NCI-H1436 (cell line): ENCODE measurements at places on chromosomes 5 and 9.

DNA sequence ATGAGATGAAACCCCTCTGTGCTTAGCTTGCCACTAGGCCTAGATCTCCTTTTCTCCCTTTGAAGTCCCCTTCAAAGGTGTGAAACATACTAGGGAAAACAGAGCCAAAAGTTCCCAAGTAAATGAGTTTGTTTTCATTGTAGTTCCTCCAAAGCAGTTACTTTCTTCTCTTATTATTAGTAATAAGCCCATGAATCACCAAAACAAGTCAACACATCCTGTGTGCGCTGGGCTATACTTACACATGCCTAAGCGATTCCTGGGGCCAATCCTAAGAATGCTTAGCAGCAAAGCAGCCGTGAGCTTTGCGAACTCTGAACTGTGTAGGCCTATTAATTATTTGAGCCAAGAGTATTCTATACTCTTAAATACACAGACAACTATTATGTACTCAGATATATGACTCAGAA, 7.6 kb downstream of the ENC1 start:
- no peak for DNase-seq

DNA sequence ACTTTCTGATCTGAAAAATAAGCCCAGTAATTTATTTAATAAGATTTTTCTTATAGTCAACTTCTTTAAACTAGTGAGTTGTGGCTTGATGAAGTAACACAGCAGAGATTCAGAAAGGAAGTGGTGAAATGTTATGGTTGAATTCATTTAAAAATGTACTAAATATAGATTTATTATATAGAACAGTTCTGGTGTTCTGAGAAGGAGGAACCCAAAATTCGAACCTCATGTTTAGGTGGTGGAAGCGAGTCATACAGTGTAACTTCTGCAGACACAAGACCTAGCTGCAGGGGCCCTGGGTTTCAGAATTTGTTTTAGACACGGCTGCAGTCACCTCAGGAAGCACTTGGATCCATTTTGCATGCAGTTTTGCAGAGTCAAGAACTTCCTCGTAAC, 188.2 kb downstream of the TRIO start:
- DNase-seq: no peak

DNA sequence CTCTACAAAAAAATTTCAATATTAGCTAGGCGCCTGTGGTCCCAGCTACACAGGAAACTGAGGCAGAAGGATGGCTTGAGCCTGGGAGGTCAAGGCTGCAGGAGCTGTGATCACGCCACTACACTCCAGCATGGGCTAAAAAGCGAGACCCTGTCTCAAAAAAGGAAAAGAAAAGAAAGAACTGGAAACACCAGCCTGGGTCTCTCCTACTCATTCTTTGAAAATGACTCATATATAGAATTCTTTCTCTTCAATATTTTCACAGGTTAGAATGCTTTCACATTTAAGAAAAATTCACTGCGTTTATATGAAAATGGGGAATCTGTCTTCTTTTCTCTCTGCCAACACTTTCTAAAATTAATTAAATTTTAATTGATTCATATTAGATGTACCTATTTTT, 115.6 kb downstream of the TRPM6 start:
- no peak for DNase-seq

GRCh38 chr5:172450861-172451695, 3.2 kb downstream of the SH3PXD2B start:
- no peak for DNase-seq

- DNase-seq: no peak
Measured at GRCh38 chr9:93118863-93119702, 15.0 kb downstream of the NINJ1 start.

DNA sequence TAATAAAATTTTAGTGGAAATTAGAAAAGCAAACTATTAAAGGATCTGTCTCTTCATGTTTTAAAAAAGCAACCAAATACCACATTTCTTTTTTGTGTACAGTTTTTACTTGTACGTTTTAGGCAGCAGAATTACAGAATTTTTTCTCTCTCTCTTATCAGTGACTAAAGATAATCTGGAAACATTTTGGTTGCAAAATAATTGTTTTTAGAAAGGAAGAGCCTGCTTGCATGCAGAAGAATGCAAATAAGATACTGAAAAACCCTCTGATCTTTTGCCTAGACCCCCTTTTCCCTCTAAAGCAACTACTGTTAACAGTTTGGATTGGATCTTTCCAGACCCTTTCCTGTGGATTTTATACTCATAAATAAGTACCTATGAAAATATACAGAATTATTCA, 75.9 kb upstream of the SGCD start:
- no peak for DNase-seq

GRCh38 chr5:76082772-76083554, at the start of gene SV2C:
SV2C (plus strand) TSS chr5:76083383; CDS start chr5:76131751, 48,368 bp downstream.
- DNase-seq: peak; percentile 39

- DNase-seq: no peak
Measured at GRCh38 chr9:87283585-87283984, 214.1 kb upstream of the DAPK1 start.

DNA sequence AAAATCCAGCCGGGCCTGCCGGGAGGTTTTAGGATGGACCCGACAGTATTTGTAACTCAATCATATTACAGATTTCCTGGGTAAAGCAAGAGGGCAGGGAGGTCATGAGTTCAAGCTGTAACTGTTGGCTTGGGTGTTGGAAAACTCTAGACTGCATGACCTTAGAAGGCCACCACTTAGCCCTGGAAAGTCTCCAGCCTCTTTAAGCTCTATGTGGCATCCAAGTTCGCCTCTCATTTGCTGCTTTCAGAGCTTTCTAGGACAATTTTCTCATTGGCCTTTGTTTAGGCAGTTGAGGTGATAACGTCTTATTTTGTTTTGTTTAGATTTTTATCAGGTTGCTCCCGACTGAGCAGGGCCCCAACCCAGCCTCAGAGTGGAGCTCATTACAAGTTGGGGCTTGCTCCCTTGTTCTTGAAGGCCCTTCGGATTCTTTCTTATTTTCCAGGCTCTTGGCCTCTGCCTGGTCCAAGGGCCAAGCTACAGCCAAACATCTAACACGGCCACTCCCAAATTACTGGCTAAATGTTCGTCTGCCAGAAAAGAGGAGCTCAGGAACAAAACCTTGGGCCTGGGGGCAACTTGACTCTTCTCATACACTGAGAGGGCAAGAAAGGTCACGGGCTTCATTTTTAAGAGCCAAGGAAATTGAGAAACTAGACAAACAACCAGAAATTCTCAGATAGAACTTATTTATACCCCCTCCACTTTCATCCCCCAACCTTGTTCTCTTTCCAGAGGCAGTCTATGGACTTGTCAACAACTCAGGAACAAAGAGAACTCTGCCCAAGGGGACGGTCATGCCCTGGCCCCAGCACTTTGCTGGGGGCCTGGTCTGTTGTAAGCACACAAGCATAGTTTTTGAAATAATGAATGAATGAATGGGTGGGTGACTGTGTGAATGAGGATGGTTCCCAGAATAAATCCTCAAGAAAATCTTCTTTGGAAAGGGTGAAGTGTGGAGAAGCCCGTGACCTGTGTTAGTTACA, 526.9 kb downstream of the BNC2 start:
- no peak for DNase-seq

GRCh38 chr5:138662599-138662998, 87.4 kb upstream of the HSPA9 start:
- no peak for DNase-seq

DNA sequence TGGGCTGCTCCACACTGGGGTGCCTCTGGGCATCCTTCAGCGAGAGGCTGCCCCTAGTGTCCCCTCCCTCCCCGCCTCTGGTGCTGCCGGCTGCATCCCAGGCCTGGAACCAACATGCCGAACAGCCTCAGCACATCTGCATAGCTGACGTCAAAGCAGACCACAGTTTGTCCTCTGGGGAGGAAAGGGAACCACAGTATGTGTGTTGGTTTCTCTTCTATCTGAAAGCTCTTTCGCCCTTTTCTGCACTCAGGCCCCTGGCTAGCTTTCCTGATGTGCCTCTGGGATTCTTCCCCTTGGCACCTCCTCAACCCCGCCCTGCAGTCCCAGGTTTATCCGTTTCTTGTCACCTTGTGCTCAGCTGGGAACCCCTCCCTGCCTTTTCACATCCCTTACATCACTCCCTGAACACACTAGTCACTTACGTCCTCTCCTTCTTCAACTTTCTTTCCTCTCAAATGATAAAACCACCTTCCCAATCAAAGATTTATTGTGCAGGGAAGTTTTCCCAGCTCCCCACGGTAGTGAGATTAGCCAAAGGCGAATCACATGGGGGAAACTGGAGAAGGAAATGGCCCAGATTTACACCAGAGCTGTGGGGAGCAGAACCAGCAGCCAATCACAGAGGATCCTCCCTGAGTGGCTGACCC, 35.5 kb upstream of the B4GALT1 start:
- DNase-seq: no peak

DNA sequence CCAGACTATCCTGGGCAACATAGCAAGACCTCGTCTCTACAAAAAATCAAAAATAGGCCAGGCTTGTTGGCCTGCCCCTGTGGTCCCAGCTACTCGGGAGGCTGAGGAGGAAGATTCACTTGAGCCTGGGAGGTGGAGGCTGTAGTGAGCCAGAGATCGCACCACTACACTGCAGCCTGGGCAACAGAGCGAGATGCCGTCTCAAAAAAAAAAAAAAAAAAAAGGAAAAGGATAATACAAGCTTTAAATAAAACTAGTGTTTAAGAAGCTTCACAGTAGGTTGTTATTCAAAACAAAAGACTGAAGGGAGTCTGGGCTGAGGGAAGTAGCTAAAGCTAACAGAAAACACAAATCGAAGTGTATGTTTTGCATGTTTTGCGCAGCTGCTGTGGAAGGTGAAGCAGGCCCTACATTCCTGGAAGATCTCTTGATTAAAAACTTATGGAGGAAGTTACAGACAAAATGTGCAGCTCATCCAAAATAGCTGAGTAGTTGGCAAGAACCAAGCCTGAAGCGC, 581 bp upstream of the C9orf40 start:
- no peak for DNase-seq

DNA sequence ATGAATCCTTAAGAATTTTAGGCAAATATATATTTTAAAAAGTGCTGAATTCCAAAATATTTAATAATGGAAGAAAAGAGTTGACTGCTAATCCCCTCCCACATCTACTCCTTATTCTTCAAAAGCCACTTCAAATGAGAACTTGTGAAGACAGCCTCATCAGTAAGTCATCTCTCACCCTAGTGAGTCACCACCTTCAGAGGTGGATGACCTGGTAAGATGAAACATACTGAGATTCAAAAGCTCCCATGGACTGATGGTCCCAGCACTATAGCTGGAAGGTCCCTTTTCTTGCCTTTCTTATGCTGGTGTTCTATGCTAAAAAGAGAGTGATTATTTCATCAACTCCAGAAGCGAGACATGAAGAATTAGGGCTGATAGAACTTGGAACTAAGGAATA, 37.8 kb upstream of the SPDL1 start:
- DNase-seq: no peak

GRCh38 chr9:105333811-105334210, 89.4 kb downstream of the SLC44A1 start:
- DNase-seq: no peak

DNA sequence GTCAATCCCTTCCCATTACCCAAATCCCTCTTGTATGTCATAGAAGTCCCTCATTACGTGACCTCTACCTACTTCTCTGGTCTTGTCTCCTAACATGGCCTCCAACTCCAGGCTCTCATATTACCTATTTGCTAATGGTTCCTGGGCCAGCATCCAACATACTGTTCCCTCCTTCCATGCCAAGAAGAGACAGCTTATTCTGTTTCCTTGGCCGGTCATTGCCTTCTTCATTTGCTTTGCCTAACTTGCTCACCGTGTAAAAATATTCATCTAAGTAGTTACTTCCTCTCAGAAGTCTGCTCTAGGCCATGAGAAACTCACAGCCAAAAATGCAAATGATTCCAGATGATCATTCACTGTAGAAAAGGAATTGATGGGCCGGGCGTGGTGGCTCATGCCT, 8.9 kb upstream of the IL6ST start:
- DNase-seq: no peak

DNA sequence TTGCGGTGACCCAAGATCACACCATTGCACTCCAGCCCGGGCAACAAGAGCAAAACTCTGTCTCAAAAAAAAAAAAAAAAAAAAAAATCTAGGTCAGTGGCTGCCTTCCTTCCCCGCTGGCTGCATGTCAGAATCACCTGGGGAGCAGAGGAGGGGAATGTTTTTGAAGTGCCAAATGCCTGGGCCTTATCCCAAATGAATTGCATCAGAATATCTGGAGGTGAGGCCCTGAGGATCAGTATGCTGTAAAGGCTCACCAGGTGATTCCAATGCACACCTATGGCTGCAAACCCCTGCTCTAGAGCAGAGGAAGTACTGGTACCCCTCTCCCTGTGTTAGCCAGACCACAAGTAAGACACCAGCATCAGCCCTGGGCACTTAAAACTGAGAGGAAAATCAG, 44.7 kb upstream of the GABRP start:
- DNase-seq: no peak

- DNase-seq: no peak
Measured at GRCh38 chr9:89592213-89592815, 12.5 kb upstream of the GADD45G start.

- no peak for DNase-seq
Measured at GRCh38 chr9:136021872-136022681, 60.9 kb upstream of the UBAC1 start.

DNA sequence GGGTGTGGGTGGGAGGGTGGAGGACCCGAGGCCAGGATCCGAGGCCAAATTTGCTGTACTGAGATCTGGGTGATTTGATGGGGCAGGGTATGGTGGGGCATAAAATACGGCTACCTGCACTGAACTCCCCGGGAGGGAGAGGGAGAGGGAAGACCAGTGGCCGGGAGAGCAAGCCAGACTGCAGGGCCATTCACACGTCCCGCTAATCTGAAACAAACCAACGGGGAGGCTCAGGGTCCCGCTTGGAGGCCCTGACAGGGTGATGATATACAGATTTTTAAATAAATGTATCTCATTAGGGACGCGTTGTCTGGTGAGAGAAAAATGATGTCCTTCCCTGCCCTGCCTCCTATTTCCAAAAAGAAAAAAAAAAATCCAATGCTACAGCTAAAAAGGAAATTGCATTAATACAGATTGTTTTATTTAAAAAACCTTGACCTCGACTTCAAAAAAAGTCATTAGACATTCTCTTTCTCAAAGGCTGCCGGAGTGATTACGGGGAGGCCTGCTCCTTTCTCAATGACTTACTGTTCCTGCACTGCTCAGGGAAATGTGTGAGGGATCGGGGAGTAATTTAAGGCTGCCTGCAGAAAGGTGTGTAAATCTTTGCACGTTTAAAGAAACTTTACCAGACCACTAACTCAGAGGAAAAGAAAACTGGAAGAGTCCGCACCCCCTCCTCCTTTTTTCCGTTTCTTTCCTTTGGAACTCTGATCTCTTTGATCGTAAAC, 11.5 kb upstream of the PRRX2 start:
- no peak for DNase-seq
